ENCODE measurements at places on chromosomes 3 and 15.

- DNase-seq = no peak
These were observed 17.8 kb downstream of the EDEM1 start for GRCh38 chr3:5205165-5205941.

DNA sequence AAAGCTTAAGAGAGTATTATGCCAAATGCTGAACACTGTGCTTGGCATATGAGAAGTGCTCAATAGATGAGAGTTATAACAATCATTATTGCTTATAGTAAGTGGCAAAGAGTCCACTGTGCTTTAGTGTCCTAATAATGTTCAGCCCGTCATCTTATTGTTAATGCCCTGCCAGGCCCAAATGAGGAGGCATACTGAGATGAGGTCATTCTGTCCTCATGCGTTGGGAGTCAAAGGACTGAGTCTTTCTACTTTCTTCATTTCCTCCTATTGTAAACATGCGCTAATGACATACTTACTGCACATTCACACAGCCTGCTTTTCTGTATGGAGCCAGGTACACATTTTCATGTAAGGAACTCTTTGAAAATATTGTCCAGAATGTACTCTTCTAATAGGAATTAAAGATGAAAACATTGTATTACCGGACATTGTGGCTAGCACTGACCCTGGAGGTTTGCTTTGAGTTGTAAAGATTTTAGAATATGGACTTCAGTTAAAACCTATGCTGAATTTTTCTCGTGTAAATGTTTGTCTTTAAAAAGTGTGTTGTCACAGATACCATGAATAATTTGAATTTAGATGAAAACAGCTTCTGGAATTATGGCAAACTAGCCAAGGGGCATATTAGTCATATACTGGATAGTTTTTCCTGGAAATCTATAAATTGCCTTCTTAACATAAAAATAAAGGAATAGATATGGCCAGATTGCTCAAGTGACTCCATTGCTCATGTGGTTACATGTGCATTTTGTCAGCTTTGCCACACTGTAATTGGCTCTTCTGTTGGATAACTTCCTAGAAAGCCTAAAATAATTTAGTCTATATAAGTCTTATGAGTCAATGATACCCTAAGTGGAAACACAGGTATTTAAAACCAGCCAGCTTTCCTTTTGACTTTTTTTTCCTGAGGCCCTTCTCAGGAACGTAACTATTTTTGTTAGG, 38.3 kb downstream of the KBTBD12 start:
- DNase-seq = no peak

- no peak for DNase-seq
These were observed 132.7 kb downstream of the SLC25A26 start for GRCh38 chr3:66353530-66353929.

DNA sequence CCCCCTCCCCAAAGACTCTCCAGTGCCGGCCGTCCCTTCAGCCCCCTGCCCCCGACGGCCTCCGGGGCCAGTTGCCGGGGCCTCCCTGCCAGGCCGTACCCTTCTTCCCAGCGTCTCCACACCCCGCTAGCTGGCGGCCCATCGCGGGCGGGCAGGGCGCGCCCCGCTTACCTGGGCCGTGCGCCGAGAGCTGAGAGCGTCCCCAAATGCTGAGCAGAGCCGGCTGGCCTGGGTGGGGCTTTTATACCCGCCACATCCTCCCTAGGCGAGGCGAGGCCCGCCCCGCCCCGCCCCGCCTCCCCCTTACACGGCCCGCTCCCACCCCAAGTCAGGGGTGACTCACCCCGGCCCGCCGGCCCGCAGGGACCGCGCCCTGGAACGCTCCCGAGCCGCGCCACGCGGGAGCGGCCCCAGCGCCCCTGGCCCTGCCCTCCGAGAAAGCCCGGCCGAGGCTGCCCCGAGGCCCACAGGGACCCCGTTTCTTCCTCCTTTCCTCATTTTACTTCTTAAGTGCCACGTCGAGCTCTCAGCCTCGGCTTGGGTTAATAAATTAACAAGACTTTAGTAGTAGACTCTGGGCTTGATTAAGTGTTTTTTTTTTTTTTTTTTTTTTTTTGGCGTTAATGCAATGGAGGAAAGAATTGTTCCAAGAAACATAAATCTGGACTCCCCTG, at the start of gene ANXA2:
ANXA2 (minus strand) TSS at position 215 of the 674 bp plus-strand sequence. CDS start 11,911 bp downstream, outside the sequence.
- peak; percentile 67 for DNase-seq

DNA sequence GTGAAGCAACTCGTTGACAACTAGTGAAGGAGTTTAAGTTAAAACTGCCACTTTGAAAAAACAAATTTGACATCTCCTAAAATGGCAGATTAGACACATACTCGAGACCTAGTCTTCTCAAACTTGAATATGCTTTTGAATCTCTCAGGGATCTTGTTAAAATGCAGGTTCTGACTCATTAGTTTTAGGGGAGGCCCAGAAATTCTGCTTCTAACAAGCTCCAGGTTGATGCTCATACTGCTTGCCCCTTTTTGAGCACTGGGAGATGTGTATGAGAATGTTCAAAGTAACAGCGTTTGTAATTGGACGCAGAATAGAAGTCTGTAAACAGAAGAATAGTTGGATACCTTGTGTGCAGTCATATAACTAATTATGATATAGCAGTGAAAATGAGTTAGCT, 1.6 kb downstream of the C3orf38 start:
- DNase-seq = no peak

DNA sequence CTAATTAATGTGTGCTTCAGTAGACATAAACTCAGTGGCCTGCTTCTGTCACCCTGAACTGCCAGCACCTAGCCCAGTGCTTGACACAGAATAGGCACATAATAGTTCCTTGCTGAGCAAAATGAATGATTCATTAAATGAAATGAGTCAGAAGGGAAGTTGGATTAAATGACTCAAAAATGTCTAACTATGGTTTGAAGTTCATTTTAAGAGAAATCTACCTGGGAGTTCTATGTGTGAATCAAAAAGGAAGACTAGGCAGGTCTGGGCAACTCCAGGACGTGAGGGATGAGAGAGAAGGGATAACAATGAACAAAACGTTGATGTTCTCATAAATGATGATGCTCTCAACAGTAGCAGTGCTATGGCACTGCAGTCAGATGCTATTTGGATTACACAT, 175.0 kb downstream of the CFAP20DC start:
- no peak for DNase-seq

DNA sequence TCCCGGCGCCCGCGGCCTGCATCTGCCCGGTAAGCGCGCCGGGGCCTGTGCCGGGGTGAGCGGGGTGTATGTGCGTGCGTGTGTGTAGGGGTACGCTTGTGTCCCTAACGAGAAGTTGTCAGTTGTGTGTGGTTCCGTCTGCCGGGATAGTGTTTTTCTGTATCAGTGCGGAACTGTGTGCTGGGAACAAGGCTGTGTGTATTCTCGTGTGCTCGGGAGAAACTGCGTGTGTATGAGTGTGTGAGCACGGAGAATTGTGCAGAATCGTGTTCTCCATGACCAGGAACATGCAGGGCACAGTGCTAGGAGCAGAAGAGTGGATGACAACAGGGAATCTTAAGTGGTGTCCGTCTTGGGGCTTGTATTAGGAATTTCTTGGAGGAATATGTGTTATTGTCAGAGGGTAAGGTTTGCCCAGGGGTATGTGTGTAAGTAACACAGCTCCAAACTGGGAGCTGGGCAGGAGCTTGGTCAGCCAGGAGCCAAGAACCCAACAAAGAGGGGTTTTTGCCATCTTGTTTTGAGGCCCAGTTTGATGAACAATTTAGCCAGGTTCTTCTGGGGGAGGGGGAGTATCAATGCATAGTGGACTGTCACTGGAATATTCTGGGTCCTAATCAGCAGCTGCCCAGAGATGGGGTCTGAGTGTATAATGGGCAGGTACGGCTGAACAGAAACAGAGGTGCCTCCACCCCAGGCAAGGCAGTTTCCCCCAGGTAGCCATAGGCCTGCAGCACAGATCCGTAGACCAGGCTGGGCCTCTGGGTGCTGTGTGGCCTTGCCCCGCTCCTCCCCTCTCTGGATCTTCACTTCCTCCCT, 2.1 kb downstream of the ISL2 start:
- DNase-seq = peak; percentile 23

- no peak for DNase-seq
These were observed 277.4 kb downstream of the PLCL2 start for GRCh38 chr3:17162116-17162515.

- DNase-seq = no peak
These were observed 534.2 kb downstream of the NSUN3 start for GRCh38 chr3:94596887-94597566.

DNA sequence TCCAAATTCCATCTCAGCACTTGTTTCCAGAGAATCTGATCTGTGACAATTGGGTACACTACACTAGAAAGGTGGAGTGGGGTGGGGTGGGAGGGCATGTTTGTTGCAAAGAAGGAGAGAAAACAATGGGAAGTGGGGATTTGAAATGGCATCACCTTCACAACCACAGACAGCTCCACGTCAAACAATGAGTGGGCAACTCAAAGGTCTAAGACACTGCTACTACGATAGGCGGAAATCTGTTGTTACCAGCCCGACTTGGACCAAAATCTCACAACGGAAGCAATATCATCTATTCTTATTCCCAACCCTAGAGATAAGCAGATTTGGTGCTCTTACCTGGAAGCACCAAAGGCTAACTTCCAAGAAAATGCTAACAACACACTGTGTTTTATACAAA, 3.3 kb downstream of the CYP19A1 start:
- DNase-seq = no peak

DNA sequence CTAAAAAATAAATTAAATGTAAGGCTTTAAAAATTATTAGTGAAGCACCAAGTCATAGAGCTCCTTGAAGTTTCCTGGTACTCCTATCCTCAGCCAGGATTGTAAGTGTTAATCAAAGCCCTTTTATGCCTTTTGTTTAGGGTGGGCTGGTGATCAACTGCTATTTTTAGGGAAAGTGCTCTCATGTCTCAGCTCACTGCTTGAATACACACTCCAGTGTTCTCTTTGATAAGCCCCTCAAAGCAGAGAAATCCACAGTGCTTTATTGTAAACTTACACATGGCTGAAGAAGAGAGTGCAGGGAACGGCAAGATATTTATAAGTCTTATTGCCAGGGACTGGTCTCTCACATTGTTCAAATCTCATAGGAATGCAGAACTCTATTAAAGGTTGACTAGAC, 156.4 kb upstream of the AZI2 start:
- DNase-seq = peak; percentile 40

DNA sequence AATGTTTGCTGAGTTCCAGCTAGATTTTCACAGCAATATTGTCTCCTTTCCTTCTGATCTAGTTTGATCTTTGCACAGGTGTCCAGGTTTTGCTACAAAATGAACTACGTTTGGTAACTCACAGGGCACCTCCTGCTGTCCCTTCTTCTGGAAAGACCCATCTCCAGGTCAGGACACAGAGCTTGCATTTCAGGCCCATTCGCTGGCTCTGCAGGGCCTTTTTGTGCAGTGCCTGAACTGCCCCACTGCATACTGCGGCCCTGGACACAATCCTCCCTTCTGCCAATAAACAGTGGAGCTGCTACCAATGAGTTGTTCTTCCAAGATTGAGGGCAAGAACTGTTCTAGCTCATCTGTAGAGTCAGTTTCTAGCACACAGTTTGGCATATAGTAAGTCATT, 50.7 kb upstream of the BDH1 start:
- no peak for DNase-seq

DNA sequence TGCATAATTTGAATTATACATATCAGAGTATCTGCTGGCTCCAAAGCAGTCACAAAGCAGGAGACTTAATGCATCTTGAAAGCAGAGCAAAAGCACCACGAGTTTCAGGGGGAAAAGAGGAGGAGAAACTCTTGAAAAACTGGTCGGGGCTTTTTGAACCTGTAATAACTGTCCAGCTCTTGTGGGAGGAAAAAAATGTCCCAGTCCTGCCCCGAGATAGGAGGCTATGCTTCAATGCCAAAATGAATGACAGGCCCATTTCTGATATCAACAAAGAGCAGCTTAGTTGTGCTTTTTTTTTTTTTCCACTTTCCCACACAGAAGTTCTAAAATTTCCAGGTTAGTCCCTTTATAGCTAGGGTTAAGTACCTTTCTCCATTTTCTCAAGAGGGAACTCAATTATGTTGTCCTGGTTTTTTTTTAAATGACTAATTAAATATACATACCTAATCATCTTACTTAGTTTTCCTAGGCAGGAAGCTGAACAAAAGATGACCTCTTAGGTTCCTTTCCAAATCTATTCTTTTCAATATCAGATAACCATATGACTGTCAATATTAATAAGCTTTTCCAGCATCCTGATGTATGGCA, 120.2 kb downstream of the TFDP2 start:
- DNase-seq = no peak

DNA sequence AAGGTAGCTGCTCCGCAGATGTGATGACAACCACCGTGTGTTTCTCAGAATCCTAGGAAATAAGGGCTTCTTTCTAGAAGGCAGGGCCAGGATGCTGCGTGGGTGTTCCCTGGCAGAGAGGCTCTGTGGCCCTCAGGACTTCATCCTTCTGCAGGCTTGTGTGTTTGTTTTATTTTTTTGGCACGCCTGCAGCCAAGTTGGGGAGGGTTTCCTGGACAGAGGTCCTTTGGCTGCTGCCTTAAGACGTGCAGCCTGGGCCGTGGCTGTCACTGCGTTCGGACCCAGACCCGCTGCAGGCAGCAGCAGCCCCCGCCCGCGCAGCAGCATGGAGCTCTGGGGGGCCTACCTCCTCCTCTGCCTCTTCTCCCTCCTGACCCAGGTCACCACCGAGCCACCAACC, at the start of gene CLEC3B:
CLEC3B (plus strand) TSS at position 266 of the 400 bp plus-strand sequence; CDS start at position 326, 60 bp downstream.
- no peak for DNase-seq

- no peak for DNase-seq
These were observed 105.0 kb downstream of the FOXP1 start for GRCh38 chr3:71478568-71478967.

- no peak for DNase-seq
These were observed 139.9 kb downstream of the MEX3B start for GRCh38 chr15:81905889-81906288.

GRCh38 chr3:151203051-151203420, at the start of gene GPR171:
Gene GPR171 (minus strand): TSS chr3:151203216. CDS start chr3:151199386, 3,830 bp downstream.
- no peak for DNase-seq

GRCh38 chr3:152319831-152320617, 51.3 kb downstream of the MBNL1 start:
- no peak for DNase-seq

DNA sequence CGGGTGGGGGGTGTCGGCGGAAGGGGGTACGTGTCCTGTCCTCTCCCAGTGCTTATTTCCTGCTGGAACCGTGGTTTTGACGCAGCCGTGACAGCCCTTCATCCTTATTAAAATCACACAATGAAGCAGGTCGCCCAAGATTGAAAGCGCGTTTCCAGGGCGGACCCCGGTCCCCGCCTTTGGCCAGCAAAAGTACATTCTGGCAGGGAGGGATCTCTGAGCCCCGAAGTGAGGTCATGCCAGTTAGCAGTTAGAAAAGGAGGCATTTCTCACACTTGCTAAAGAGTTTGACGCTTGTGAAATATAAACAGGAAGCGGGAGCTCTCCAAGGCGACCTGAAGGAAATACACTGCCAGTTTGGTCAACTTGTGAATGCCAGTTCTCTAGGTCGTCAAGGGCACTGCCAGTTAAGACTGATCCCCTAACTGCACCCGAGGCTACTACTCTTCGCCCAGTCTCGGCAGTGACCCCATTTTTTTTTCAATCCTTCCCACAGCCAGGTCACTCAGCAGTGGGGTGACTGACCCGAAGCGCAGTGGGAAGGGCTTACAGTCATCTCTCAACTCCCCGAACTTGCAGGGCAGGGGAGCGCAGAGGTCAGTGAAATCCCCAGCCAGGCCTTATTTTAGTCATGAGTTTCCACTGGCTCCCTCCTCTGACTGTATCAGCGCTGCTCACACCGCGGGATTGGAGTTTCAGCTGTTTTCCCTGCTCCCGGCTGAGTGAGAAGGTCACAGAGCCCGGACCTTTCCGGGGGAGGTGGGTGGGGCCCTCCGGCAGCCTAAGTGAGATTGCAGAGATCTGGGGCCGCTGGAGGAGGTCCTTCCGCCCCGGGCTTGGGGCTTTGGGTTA, 2.0 kb upstream of the BHLHE40 start:
- DNase-seq = peak; percentile 64

GRCh38 chr15:89021224-89021623, 67.0 kb upstream of the ABHD2 start:
- no peak for DNase-seq
